ENCODE measurements at places on chromosomes 7 and 10. TPM values are rescaled to one million over a fixed set of nuclear protein-coding genes. Genes with fewer than 3 reads are reported as not detected.

DNA sequence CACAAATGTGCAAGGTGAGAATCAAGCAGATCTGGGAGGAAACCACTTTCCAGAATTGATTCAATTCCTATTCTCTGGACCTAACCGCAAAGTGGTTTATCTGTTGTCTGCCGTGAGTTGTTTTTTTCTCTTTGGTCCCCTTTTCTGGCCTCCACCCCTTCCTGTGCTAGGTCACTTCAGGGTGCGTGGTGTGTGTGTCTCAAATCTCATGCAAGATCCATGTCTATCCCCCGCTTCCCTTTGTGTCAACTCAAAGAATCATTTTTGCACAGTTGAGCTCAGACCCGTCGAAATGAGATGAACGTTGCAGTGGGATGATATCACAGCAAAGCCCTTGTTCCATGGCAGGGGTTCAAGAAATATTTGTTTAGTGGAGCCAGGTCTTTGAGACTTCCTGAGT, 184.5 kb downstream of the GATA3 start:
- DNase-seq, result no peak
- no peaks in the 10 kb centered on the region for H3K36me3 ChIP-seq
- H3K27me3 ChIP-seq, result no peaks in the 10 kb centered on the region
- no peaks in the 10 kb centered on the region for H3K4me1 ChIP-seq
- no peak overlapping the region for H3K27ac ChIP-seq

- no peak overlapping the region for H3K27ac ChIP-seq
- peaks cover 31% of the 10 kb centered on the region for H3K4me1 ChIP-seq
- peaks cover 72% of the 10 kb centered on the region for H3K36me3 ChIP-seq
- H3K4me3 ChIP-seq, result no peak overlapping the region
- no peak for DNase-seq
These were observed 17.1 kb downstream of the PARP12 start for GRCh38 chr7:140045697-140046096.

Gene URGCP
- 30.0 TPM for total RNA-seq

Gene AKR1B15
- not detected for total RNA-seq

DNA sequence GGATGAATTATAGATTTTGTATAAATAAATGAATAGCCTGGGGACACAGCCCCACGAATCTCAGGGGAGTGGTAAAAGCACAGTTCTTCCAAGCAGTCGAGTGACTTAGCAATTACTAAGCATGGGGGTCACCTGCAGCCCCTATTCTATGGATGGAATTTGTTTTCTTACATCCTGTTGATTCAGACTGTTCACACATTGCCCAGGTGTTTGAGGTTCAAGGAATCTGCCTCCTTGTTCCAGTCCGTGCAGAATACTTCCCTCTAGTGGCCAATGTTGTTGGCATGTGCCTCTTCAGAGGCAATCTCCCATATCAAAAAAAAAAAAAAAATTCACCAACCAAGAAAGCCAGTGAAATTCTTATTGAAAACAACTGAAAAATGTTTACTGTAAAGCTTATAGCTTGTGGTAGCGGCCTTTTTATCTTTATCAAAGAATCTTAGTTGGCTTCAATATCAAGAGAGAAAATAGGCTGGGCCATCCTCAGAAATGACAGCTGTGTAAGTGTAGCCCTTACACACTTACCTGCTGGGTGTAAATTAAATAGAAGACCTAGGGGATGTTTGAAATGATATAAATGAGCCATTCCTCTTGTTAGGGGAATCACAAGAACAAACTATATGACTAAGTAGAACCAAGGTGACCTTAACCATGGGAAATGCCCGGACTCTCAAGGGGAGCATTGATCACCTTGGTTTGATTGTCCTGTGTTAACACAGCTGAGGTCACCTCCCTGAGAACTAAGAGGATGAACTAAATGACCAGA, 7.8 kb downstream of the LIPM start:
- H3K36me3 ChIP-seq, result no peaks in the 10 kb centered on the region
- no peak overlapping the region for H3K27ac ChIP-seq
- H3K4me1 ChIP-seq, result no peaks in the 10 kb centered on the region
- no peak overlapping the region for H3K4me3 ChIP-seq
- H3K27me3 ChIP-seq, result no peaks in the 10 kb centered on the region
- no peak for DNase-seq
